ENCODE measurements at places on chromosomes 12 and 14.

DNA sequence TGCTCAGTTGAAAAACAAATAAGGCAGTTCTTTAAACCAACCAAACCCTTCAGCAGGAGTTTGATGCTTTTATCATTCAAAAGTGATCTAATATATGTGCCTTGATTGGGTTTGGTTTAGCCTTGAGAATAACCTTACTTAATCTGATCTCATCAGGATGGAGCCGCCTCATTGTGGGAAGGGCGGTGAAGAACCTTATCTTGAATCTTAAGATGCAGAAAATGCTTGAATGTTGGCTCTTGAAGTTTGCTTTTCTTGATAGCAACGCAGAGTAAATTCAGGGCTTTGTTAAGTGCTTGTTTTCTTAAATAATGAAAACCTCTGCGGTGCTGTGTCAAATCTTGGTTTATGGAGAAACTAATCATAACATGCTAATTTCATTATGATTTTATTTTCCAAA is 138.2 kb downstream of the MON2 start:
- DNase-seq, result peak; percentile 72

GRCh38 chr12:116651089-116651488 is 86.8 kb downstream of the SPRING1 start:
- DNase-seq, result no peak

GRCh38 chr12:49973361-49973830 is 649 bp downstream of the AQP6 start:
- no peak for DNase-seq

GRCh38 chr14:88683119-88683518 is 109.6 kb downstream of the EML5 start:
- DNase-seq, result no peak

- no peak for DNase-seq
Observed at GRCh38 chr12:17214929-17215328, 609.0 kb upstream of the LMO3 start.

- peak; percentile 70 for DNase-seq
Observed at GRCh38 chr12:29088611-29089219, 60.4 kb upstream of the FAR2 start.

DNA sequence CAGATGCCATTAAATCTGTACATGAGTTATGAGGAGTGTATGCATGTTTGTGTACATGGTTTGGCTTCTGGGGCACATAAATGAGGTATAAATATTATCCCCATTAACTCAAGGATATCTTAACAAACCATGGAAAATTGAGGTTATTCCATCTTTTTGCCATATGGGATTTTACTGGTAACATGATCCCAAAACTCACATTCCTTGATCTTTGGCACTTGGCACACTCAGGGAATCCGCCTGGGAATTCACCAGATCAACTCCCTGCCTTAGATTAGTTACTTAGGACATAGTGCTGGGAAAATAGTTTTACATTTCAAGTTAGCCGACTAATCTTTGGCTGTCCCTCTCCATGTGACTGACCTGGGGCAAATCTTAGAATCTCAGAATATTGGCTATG is 16.9 kb downstream of the CDKN1B start:
- DNase-seq, result no peak

DNA sequence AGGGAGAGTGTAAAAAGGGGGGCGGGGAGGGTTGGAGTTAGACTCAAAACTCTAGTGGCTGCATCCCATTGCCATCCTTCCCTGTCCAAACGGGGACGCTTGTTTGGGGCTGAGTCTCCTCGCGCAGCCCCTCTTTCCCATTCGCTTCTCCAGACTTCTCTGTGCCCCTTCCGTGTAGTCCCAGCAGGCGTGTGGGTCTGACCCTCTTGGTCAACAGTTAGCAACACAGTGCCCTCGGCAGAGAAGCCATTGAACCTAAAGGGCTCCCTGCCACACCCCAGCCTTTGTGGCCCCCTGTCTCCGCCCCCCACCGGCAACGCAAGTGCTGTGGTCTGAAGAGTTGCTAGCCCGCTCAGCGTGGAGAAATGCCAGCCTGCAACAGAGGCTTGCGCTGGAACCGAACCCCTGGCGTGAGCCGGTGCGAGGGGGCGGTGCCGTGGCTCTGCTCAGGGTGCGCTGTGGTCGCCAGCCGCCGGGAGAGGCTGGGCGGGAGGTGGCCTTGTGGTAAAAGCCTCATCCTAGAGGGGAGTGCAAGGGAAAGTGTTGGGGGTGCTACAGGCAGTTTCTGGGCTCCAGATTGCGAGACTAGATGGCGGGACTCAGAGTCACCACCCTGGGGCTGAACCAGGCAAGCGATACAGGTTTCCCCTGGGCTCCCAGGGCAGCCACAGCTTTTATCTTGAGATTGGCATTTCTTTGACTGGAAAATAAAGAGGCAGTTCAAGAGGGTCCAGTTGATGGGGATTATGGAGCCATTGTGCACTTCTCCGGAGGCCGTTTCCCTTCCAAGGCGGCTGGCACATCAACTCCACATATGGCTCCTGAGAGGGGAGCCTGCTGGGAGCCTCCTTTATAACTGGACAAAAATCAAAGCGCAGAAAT is 2.1 kb downstream of the PLXNC1 start:
- DNase-seq, result peak; percentile 87

DNA sequence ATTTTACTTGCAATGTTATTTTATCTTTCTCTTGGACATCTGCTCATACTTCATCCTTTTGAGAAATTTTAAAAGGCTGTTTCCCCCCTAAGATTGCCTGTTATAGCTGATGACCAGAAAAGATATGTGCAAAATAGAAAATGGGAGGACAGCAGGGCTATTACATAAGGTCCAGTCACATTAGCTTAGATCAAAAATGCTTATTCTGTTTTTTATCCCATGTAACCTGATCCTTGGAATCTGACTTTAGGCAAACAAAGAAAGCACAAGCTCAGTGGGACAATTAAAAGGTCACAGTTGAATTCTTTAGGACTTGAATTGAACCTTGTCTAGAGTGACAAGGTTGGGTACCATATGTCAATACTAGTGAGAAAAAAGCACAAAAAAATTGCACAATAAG is 65.1 kb upstream of the TRHDE start:
- no peak for DNase-seq

GRCh38 chr12:6632026-6632983 is 3.5 kb downstream of the LPAR5 start:
- peak; percentile 83 for DNase-seq

GRCh38 chr12:117148642-117149041 is 41.6 kb downstream of the FBXO21 start:
- no peak for DNase-seq

DNA sequence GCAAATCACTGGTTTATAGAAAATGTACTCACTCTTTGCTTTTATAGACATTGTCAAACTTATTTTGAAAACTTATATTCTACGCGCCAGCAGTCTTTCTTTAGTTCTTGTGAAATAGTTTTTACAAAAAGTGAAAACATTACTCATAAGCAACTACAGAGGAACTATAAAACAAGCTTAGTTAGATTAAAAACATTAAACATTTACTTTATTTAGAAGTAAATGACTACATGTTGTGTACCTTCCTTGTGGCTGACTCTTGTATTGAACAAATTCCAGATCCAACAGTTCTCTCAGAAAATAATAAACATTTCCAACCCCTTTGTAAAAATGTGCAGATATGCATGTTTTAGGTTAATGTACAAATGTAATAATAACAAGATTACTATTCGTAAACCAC is 198.5 kb downstream of the SOX5 start:
- DNase-seq, result no peak

- DNase-seq, result no peak
Observed at GRCh38 chr14:32683679-32684078, 255.0 kb upstream of the NPAS3 start.

DNA sequence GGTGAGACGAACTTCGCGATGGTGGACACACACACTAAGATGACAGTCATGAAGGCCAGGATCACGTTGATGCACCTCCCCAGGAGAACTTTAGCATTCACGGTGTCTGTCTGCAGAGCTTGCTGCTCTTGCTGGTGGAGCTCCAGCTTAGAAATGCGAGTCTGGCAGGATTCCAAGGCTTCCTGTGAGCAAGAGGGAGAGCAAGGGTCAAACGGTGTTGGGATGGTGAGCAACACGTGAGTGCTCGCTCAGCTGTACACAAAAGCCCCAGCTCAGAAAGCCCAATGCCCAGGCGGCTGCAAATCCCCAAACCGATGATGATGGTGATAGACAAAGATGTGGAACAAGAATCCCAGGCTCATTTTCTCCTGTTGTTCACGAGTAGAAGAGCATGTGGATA is 78.8 kb downstream of the TMCC3 start:
- no peak for DNase-seq

DNA sequence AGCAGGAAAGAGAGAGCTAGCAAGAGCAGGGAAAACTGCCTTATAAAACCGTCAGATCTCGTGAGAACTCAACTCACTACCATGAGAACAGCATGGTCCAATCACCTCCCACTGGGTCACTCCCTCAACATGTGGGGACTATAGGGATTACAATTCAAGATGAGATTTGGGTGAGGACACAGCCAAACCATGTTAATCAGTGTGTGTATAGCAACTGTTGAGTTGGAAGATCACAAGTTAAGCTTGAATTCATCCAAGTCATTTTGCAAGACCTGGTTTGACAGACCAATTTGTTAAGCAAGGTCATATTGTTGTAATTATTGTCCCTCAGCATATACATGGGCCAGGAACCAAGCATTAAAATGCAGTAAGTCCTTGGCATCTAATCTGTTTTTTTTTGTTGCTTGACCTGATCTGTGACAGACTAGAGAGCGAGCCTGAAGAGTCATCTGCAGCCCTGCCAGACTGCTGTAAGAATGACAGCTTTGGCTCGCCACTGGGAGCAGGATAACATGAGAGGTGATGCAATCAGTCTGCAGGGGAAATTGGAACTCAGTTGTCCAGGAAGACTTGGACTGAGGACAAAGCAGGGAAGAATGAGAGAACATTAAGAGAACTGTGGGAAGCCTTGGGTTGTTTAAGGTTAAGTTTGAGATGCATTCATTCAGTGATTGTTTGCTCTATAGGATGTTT is 297.6 kb upstream of the SEL1L start:
- no peak for DNase-seq

DNA sequence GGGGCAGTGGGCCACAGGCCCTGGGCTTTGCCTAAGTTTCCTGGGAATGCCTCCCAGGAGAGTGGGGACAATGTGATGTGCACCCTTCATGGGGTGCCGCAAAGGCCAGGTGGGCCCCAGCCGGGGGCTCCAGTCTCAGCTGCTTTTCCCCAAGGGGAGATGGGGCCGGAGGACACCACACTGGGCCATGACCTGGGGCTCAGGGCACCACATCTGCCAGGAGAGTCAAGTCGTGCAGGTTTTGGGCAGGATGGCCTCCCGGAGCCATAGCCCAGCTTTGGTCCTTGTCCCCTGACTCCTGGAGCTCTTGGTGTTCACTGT is 12.2 kb downstream of the HIP1R start:
- no peak for DNase-seq

GRCh38 chr12:116194935-116195431 is 82.5 kb downstream of the MED13L start:
- peak; percentile 55 for DNase-seq

DNA sequence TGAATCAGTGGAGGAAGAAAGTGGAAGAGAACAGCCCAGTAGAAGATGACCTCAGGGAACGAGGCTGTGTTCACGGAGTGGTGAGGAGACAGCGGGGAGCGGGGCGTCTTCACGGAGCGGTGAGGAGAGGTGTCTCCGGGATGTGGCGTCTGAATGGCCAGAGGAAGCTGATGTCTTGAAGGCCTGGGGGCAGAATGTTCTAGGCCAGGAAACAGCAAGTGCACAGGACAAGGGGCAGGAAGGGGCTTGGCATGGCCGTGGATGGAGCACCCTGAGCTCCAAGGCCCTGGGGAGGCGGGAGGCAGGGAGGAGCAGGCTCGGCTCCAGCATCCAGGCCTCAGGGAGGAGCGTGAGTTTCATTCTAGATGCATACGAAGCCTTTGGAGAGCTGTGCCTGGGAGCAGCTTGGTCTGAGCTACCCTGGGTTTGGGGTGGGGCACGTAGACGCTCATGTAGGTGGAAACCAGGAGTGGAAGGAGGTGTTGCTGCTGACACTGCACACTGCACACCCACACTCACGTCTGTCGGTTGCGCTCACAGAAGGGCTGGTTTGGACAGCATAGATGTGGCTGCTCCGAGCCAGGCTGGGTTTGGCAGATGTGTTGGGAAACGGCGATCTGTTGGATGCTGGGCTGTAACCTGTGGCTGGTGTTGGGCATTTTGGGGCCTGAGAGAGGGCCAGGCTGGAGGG is 131.6 kb downstream of the ADGRD1 start:
- DNase-seq, result no peak

DNA sequence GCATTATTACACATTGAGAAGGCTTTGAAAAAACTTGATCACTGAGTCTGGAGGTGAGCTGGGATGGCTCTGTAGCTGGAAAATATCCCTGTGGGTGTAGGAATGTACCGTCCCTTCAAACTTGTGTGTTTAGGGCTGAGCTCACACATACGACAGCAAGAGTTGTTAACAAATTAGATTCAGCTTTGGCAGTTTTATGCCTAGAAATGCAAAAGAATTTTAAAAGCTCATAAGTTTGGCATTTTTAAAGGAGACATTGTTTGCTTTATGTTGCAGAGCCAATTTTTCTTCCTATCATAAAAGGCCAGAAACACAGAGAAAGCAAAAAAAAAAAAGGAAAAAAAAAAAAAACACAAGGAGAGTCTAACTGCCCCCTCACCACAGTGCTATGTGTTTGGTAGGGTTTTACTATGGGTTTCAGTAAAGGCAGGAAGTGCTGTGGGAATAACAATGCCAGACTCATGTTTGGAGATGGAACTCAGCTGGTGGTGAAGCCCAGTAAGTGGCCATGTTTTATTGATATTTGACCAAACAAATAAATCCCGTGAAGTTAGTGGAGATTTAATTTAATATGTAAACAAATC is 78.4 kb downstream of the DAD1 start:
- no peak for DNase-seq

DNA sequence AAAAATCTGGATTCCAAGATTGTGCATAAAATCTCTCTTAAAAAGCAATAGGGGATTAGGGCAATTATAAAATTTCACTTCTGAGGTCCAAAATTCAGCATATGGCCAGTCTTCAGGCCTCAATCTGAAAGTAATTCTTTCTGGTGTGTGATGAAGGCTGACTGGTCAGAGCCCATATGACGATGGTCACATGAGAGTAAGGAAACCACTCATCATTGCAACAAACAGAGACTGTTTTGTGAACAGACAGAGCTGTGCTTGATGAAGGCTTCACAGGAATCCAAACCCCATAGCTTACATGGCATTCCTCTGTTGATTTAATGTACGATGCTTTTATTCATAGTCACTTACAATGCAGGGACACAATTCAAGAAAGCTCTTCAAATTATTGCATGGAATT is 238.1 kb downstream of the APAF1 start:
- no peak for DNase-seq

DNA sequence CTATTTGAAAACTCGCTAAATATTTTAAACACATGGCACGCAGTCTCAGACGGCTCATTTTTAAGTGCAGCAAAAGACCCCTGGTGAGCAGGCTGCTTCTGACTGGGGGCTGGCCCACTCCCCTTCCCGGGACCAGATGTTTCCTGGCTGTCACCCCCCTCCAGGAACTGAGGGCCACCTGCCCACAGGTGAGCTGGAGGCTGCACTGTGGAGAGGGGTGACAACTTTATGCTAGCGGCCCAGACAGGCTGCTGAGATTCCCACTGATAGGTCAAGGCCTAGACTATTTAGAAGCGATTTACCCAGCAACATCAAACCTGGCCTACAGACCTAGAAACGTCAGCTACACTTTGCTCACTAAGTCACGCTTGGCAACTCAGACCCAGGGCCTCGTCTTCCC is 92.1 kb downstream of the BCL11B start:
- DNase-seq, result no peak

All from hematopoietic multipotent progenitor cell treated with erythropoietin and hydrocortisone succinate and interleukin-3 and kit ligand, for 4 days (in vitro differentiated cells).